Naive thymus-derived CD8-positive, alpha-beta T cell (primary cell): ENCODE measurements at places on chromosomes 5 and 9.
A peak's percentile ranks its signal among the peaks of the same experiment; 100 is the strongest.

DNA sequence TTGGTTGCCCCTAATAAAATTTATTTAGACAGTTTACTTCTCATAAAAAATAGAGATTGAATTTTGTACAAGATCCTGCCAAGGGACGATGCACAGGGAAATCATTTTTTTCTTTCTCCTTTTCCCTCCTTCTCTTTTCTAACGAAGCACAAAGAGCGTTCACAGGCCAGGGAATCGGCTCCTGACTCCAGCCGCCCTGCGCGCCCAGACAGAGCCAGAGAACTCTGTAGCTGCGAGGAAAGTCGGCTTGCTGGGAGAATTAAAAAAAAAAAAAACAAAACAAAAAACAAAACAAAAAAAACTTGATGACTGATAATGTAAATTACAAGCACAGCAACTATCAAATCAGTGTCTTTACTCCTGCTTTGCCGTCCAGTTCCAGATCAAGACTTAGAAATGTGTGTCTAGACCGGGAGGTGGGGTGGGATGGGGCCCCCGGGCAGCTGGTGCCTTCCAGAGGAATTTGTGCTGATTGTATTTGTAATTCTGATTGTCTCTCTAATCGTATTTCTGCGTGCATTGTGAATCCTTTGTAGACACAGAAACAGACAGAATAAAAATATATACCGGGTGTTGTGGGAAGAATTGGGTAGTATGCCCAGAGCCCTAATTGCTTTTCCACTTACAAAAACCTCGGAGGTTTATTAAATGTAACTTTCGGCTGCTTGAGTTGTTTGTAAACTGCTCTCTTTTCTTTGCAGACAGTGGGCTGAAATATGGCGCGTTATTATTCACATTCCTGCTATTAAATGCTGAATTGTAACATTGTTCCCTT, 3.6 kb upstream of the OTP start:
- H3K36me3 ChIP-seq, result peaks cover 18% of the 10 kb centered on the region
- H3K4me1 ChIP-seq, result peaks cover 39% of the 10 kb centered on the region
- H3K4me3 ChIP-seq, result no peak overlapping the region
- DNase-seq, result no peak
- peaks cover 82% of the 10 kb centered on the region for H3K27me3 ChIP-seq

DNA sequence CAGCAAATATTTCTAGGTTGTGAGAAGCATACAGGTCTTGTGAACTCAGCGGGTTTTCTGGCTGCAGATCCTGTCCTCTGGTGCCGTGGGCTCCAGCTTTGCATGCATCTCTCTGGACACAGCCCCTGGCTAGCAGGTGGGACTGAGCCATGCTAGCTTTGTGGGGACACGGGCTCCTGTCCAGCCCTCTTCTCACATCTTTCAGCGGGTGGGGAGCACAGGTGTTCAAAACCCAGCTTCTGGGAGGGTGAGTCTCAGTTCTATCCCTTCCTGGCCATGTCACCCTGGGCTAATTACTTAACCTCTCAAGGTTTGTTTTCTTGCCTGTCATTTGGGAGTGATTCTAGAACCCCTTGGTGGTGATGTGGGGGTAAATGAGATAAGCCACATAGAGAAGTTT, 162.3 kb downstream of the ICE1 start:
- no peaks in the 10 kb centered on the region for H3K36me3 ChIP-seq
- H3K4me1 ChIP-seq, result no peaks in the 10 kb centered on the region
- no peak for DNase-seq
- H3K4me3 ChIP-seq, result no peak overlapping the region
- H3K27me3 ChIP-seq, result no peaks in the 10 kb centered on the region
- H3K27ac ChIP-seq, result no peak overlapping the region

GRCh38 chr5:119287547-119288111, 68.2 kb upstream of the TNFAIP8 start:
- no peak for DNase-seq
- peak overlapping the region; percentile 92 for H3K27ac ChIP-seq
- H3K27me3 ChIP-seq, result no peaks in the 10 kb centered on the region
- peak overlapping the region; percentile 80 for H3K4me3 ChIP-seq
- H3K4me1 ChIP-seq, result peaks cover 51% of the 10 kb centered on the region

GRCh38 chr9:87564111-87564510, 66.4 kb downstream of the DAPK1 start:
- H3K4me1 ChIP-seq, result peaks cover 1% of the 10 kb centered on the region
- no peak overlapping the region for H3K4me3 ChIP-seq
- H3K36me3 ChIP-seq, result no peaks in the 10 kb centered on the region
- H3K27ac ChIP-seq, result no peak overlapping the region
- no peaks in the 10 kb centered on the region for H3K27me3 ChIP-seq

DNA sequence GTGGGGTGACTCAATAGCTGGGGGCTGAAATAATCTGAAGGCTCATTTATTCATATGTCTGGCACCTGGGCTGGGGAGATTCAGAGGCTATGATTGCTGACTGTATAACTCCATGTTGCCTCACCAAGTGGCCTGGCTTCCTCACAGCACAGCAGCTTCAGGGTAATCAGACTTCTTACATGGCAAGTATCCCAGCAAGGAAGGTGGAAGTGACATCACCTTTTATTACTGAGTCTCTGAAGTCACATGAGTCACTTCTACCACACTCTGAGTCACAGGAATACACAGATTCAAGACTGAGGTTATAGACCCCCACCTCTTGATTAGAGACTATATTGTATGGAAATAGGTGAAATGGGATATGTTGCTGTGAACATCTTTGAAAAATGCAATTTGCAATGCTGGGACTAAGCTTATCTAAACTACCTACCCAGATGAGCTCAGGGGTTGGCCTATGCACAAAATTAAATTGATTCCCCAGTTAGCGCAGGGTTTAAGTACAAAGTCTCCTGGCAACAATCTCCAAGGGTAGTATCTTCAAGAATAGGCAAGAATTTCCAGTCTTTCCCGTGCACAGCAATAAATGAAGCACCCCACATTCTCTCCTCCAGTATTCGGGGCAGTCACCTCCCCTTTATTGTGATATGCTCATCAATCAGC, 553.1 kb downstream of the LRRC70 start:
- no peak overlapping the region for H3K27ac ChIP-seq
- H3K36me3 ChIP-seq, result no peaks in the 10 kb centered on the region
- DNase-seq, result no peak
- H3K4me1 ChIP-seq, result no peaks in the 10 kb centered on the region
- no peak overlapping the region for H3K4me3 ChIP-seq
- no peaks in the 10 kb centered on the region for H3K27me3 ChIP-seq

DNA sequence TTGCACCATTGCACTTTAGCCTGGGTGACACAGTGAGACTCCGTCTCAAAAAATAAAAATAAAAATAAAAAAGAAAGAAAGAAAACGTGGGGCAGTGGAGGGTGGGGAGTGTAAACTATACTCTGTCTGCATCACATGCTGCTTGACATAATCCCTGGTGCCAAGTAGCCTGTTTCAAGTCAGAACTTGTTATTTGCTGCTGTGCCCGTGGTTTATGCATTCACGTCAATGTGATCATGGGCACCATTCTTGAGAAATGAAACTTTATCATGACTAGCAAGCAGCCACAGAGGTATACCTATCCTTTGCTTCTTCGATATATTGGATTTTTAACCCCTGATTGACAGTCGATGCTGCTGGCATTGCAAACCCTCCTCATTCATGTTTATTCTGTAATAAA, 4.1 kb upstream of the SMU1 start:
- peaks cover 39% of the 10 kb centered on the region for H3K4me1 ChIP-seq
- no peaks in the 10 kb centered on the region for H3K27me3 ChIP-seq
- peak; percentile 17 for DNase-seq
- H3K4me3 ChIP-seq, result no peak overlapping the region
- no peak overlapping the region for H3K27ac ChIP-seq

DNA sequence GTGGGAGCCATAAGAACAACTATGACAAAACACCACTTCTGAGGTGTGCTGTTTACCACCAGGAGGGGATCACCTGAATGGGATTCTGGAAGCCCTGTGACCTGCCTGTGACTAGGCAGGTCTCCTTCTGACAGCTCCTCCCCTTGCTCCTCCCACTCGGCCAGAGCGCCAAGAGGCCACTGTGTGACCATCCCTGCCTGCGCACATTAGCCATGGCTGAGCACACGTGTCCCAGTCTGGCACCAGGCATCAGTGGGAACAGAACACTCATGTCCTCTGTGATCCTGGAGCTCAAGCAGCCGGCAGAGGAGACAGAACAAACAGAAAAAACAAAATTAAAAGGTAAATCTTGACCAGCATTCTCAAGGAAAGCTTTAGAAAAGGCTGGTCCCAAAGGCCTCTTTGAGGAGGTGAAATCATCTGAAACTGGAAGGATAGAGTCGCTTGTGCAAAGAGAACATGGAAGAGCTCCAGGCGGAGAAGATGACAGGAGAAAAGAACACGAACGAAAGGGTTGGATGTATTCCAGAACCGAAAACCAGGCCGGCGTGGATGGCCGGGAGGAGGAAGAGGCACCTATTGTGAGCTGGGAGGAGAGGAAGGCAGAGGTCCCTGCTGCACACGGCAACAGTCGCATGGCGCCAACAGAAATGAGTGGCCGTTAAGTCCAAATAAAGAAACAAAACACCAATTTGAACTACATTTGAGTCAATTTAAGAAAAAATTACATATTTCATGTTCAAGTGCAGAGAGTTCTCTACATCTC, 5.1 kb downstream of the MED10 start:
- H3K27me3 ChIP-seq, result no peaks in the 10 kb centered on the region
- peaks cover 88% of the 10 kb centered on the region for H3K36me3 ChIP-seq
- no peak for DNase-seq
- H3K27ac ChIP-seq, result no peak overlapping the region
- no peak overlapping the region for H3K4me3 ChIP-seq
- H3K4me1 ChIP-seq, result peaks cover 49% of the 10 kb centered on the region

DNA sequence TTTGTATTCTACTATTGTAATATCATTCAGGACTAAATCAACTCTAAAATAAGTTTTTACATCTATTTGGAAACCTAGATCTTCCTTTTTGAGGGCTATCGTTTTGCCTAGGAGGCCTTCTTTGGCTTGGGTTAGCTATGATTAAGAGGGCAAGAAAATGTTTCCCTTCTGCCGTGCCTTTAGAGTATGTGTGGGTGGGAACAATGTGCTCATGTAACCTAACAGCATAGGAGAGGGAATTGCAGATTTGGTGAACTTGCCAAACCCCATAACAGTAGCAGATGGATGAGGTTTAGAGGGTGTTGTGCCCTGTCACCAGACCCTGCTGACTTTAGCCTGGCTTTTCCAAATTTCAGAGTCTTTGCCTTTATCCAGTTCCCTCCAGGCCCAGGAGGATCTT, 339.0 kb downstream of the ADGRV1 start:
- H3K4me1 ChIP-seq, result no peaks in the 10 kb centered on the region
- H3K27me3 ChIP-seq, result no peaks in the 10 kb centered on the region
- no peak for DNase-seq
- no peak overlapping the region for H3K27ac ChIP-seq
- no peaks in the 10 kb centered on the region for H3K36me3 ChIP-seq
- H3K4me3 ChIP-seq, result no peak overlapping the region

- H3K27me3 ChIP-seq, result peaks cover 5% of the 10 kb centered on the region
- H3K36me3 ChIP-seq, result no peaks in the 10 kb centered on the region
- H3K27ac ChIP-seq, result no peak overlapping the region
- H3K4me3 ChIP-seq, result no peak overlapping the region
- H3K4me1 ChIP-seq, result peaks cover 21% of the 10 kb centered on the region
Measured at GRCh38 chr5:67233075-67233474, 36.5 kb upstream of the CD180 start.

- no peak overlapping the region for H3K27ac ChIP-seq
- no peak for DNase-seq
- H3K4me3 ChIP-seq, result no peak overlapping the region
- H3K36me3 ChIP-seq, result peaks cover 41% of the 10 kb centered on the region
Measured at GRCh38 chr5:61115968-61116367, 46.3 kb downstream of the SMIM15 start.

DNA sequence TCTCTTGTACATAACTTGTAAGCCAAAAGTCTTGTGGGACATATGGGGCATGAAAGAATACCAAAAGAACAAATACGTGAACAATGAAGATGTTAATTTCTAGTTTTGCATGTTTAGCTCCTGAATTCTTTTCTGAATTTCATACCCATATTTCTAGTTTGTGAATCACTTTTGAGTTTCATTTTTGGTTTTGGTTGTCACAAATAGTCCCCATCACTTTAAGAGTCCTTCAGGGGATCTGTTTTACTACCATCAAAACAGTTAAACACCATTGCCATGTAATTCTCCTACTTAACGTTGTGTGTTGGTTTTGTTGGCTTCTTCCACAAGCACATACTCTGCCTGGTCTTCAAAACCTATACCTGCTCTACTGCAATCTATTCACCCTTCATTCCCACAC, 27.0 kb downstream of the VCAN start:
- no peaks in the 10 kb centered on the region for H3K4me1 ChIP-seq
- peaks cover 4% of the 10 kb centered on the region for H3K27me3 ChIP-seq
- no peaks in the 10 kb centered on the region for H3K36me3 ChIP-seq

GRCh38 chr9:77023726-77024125, 4.3 kb downstream of the FOXB2 start:
- DNase-seq, result no peak
- H3K27ac ChIP-seq, result no peak overlapping the region
- H3K36me3 ChIP-seq, result peaks cover 5% of the 10 kb centered on the region
- H3K27me3 ChIP-seq, result peaks cover 66% of the 10 kb centered on the region
- H3K4me3 ChIP-seq, result no peak overlapping the region

DNA sequence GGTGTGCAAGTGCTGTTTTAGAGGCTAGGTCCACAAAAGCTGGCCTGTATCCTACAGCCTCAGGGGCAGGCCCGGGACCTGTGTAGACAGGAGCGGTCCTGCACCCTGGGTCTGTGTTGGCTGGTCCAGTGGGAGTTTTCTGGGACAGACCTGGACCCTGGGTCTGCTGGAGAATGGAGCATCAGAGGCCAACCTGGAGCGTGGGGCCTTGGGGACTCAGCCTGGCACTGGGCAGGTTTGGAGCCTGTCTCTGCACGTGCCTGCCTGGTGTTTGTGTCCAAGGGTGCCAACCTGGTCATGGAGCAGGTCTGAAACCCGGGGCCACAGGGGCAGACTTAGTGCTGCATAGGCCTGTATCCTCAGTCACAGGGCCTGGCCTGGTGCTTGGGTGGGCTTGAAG, 45.8 kb downstream of the SRFBP1 start:
- H3K27me3 ChIP-seq, result no peaks in the 10 kb centered on the region
- no peak overlapping the region for H3K27ac ChIP-seq
- peaks cover 39% of the 10 kb centered on the region for H3K4me1 ChIP-seq
- H3K4me3 ChIP-seq, result no peak overlapping the region

DNA sequence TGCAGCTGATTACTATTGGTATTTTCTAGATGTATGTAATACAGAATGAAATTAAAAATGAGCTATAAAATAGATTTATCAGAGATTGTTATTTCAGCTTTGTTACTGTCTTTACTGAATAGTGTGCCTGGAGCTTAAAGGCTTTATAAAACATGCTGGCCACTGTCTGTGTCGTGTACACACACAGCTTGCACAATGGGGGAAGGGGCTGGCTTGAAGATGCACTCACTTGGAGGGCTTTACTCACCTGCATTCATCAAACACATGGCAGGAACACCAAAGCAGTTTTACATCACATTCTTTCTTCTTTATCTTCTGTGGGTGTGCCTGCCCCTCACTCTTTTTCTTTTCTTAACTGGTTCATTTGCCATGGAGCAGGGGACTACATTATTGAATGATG, 60.9 kb downstream of the TLE4 start:
- peak overlapping the region; percentile 40 for H3K27ac ChIP-seq
- no peak overlapping the region for H3K4me3 ChIP-seq
- DNase-seq, result no peak
- H3K4me1 ChIP-seq, result peaks cover 86% of the 10 kb centered on the region
